Hippocampal formation (tissue), 2 donors: ENCODE measurements at places on chromosomes 3 and 15.

GRCh38 chr15:48939648-48940047 is 24.1 kb downstream of the SHC4 start:
- no peak for DNase-seq

DNA sequence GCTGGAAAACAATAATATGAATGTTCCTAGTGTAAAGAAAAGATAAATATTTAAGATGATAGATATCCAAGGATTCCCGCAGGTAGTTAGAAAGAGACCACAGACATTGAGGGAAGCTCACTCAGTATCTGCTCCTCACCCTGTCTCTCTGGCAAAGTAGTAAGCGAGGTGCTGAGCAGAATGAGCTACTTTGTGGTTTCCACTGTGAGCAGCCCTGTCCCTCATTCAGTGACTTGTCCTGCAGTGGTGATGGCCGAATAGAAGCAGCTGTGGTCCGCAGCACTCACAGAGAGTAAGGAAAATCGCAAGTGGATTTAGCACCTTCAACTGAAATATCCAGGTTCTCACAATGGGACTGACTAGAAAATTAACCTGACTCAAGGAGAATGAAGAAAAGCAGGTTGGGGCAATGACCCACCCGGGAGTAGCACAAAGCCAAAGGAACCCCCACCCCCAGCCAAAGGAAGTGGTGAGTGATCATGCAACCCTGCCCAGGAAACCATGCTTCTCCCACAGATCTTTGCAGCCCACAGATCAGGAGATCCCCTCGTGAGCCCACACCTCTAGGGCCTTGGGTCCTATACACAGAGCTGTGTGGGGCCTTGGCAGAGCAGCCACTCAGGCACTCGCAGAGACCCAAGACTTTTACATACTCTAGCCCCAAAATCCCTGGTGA is 21.8 kb upstream of the SLC25A38 start:
- no peak for DNase-seq

DNA sequence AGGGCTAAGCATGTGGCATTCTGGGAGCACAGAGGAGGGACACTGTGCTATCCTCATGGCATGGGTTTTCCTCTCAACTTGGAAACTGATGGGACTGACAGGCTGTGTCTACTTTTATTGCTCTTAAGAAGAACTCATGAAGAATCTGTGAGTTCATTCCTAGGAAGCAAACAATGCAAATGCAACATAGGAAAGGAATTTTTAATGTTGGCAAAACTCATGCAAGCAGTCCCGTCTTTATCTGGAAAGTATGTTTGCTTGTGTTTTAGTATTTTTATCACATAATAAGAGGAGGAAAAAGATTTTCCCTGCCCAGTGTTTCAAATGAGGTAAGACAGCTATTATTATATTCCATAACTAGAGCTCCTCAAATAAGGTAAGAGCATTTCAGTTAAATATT is 89.7 kb downstream of the TRIM42 start:
- DNase-seq = no peak

DNA sequence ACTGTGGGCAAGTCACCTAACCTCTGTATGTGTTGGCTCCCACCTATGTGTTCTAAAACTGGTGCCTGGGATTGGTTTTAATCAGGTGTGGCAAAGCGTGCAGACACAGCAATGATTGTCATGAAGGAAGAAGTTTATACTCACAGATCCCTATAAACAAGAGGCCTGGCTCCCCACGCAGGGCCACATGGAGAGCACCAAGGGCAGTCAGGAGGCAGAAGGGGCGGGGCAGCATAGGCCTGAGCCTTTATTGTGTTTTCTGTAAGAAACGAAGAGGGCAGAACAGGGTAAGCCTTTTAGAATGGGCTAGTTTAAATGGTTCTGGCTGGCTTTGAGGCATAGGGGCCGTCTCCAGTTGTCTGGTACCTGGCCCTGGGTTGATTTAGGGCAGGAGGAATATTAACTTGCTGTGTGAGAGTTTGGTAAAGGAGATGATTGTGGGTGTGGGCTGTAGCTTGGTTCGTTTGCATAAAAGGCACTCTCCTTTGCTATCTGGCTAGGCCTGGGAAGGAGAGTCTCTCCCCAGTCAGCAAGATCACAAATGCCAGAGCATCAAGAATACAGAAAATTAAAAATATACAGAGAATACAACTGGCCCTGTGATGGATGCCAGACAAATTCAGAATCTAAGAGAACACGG is 2.2 kb upstream of the FBXW12 start:
- DNase-seq = no peak

DNA sequence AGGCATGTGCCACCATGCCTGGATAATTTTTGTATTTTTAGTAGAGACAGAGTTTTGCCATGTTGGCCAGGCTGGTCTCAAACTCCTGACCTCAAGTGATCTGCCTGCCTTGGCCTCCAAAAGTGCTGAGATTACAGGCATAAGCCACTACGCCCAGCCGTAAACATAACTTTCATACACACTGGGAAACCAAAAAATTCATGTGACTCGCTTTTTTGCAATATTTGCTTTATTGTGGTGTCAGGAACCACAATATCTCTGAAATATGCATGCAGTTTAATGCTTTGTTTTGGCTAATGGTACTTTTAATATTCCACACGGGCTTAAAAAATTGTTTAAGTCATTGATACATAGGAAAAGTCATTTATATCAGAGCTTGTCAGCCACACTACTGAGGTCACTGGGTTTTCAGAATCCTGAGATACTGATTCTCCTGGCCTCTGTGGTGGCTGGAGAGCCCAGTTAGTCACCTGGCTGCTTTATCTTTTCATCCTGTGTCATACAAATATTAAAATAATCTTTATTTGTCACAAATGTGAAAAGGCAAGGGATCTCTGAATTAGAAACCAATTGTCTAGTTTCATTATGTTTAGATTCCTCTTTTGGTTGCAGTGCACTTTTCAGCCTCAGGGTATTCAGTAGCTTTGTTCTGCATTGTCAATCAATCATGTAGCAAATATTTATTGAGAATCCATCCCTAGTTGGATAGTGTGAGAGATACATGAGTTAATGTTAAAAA is 10.0 kb downstream of the TMEM62 start:
- DNase-seq = no peak

- no peak for DNase-seq
Measured at GRCh38 chr3:37530047-37530697, 331.5 kb upstream of the CTDSPL start.

DNA sequence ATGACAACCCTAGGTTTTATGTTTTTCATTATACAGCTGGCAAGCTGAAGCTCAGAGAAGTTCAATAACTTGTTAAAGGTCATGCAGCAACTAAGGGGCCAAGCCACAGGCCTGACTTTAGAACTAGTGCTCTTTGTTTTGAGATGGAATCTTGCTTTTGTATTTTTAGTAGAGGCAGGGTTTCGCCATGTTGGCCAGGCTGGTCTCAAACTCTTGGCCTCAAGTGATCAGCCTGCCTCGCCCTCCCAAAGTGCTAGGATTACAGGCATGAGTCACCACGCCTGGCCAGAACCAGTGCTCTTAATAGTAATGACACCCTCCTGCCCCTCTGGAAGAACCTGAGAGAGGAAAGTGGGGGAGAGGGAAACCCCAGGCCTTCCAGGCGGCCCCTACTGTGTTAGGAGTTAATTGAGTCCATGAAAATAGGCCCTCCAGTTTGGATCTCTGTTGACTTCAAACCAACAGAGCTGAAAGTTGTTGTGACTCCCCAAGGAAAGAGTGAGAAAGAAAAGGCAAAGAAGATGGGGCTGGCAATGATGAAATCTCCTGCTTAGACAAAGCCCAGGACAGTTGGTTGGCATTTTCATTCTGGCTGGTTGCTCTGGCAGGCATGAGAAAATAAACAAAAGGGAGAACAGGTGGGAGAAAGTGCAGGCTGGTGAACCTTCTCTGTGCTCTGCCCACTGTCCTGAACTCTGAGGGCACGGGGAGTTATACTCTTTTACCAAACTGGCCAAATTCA is 3.6 kb upstream of the PRRT3 start:
- DNase-seq = no peak

DNA sequence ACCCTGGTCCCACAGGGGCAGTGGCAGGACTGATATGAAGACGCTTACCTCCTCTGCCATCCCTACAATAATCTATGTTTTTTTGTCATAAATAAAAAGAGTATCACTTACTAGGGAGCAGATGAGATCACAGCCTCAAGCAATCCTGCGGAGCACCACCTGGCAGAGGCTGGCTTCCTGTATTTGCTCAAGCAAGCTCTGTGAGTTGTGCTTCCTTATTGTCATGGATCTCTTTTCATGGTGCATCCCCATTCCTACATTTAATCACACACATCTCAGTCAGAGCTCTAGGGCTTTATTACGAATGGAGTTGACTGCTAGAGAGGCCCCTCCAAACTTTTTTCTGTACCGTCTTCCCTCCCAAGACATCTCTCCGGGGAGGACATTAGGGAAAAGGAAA is 186.0 kb downstream of the UBE2E2 start:
- no peak for DNase-seq

GRCh38 chr15:68552344-68552743 is 26.4 kb upstream of the CORO2B start:
- no peak for DNase-seq

- no peak for DNase-seq
Measured at GRCh38 chr3:184524981-184525336, 36.6 kb upstream of the EPHB3 start.

- DNase-seq = no peak
Measured at GRCh38 chr3:16809482-16809881, 75.3 kb upstream of the PLCL2 start.

GRCh38 chr15:48185529-48185928 is 5.9 kb upstream of the CTXN2 start:
- no peak for DNase-seq
